NCI-H1417 (cell line): ENCODE measurements at places on chromosomes 5 and 9.

GRCh38 chr5:177546258-177546741, 8.1 kb downstream of the FAM193B start:
- no peak for DNase-seq

GRCh38 chr5:42875785-42876374, 64.2 kb upstream of the SELENOP start:
- DNase-seq, result no peak

- DNase-seq, result no peak
Measured at GRCh38 chr5:60196385-60197113, 303.0 kb upstream of the PDE4D start.

DNA sequence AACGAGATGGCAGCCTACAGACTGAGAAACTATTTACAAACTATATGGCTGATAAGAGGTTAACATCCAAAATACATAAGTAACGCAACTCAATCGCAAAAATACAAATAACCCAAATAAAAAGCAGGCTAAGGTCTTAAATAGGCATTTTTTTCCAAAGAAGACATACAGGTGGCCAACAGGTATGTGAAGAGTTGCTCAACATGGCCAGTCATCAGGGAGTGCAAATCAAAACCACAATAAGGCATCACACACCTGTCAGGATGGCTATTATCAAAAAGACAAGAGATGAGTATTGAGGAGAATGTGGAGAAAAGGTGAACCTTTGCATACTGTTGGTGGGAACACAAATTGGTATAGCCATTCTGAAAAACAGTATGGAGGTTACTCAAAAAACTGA, 73.5 kb downstream of the CAMSAP1 start:
- DNase-seq, result no peak

DNA sequence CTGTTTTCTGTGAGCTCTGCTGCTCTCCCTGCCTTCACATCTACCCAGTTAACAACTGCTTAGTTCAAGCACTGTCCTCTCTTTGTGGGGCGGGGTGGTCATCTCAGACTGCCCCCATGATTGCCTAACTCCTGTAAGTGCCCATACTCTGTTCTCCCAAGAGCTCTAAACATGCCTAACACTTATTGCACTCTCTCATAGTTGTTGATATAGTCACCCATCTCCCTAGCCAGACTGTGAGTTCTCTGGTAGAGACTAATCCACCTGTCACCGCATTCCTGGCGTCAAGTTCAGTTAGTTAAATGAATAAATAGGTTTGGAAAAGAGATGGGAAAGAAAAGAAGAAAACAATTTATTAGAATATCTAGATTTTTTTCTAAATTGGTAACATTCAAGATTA, 18.3 kb upstream of the MUSK start:
- no peak for DNase-seq

GRCh38 chr5:56215019-56215830, 17.9 kb downstream of the ANKRD55 start:
- DNase-seq, result no peak

DNA sequence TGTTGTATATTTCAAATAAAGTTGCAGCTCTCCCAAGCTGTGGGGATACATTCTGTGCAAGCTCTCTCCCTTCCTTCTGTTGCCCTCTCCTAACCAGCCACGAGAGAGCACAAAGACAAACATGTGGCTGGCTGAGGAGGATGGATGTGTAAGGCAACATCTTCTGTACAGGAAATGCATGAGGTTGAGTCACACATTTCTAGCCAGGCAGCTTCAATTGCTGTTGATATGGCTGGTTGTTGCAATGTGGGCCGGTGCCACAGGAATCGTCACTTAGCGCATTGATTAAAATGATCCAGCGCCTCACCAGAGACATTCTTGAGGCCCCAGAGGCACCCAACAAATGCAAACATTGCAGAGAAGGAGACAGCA, 207.1 kb downstream of the ICE1 start:
- no peak for DNase-seq

GRCh38 chr5:40321514-40321913, 358.2 kb upstream of the PTGER4 start:
- no peak for DNase-seq

DNA sequence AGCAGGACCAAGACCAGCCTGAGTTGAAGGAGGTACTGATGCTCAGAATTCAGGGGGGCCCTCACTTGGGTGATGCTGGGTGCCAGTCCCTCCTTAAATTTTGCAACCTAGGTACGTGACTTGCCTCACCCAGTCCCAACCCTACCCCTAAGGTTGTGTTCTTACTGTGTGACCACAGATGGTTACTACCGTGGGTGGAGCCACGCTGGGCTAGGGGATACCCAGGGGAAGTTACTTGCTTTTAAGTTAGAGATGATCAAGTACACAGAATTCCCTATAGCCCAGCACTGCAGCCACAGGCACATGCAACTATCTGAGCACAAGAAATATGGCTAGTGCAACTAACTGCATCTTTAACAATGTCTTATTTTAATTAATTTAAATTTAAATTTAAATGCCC, 32.9 kb downstream of the NXNL2 start:
- no peak for DNase-seq

DNA sequence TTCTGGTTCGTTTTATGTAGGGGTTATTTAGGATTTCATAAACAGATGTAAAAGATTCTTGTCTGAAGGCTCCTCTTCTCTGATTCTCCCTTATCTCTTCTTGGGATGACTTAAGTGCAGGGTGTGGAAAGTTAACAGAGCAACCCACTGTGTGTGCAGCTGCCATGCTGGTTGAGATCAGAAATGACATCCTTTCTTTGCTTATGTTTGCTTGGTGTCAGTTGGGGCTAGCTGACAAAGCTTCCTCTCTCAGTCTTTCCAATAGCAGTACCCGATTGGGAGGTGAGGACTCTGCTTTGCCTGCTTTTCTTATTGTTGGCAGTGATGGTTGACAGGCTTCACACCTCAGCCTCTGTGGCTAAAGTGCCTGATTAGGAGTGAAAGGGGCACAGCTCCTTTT, 26.5 kb downstream of the OGN start:
- DNase-seq, result no peak

DNA sequence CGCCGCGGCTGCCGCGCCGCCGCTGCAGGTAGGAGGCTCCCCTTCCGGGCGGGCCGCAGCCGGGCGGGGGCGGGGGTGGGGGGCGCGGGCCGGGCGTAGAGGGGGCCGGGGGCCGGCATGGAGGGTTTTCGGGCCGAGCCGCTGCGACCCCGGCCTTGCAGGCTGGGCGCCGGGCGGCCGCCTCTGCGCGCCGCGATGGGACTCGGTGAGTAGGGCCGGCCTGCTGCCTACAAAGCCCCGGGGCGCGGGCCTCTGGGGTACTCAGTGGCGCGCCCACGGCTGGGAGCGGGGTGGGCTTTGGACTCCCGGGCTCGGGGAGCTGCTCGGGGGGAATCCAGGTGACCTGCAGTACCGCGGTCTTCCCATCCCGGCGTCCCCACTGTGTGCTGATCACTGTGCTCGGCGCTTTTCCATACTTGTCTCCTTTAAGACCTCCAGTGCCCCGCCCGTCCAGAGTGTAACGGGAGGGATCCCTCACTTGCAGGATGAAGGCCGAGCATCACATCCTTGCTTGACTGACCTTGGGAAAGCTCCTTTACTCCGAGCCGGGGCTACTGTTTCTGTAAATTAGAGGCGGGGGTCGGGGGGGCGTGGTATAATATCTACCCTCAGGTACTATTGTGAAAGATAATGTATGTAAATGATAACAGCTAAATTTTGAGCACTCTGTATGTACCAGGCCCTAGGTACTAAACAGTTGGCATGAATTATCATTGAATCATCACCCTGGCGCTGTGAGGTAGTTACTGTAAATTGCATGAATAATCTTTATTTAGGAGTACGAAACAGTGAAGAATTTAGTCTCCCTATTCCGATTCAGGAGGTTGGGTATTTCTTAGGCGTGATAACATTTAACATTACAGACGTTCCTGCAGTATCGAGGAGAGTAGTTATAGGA, 672 bp downstream of the MSANTD3 start:
- peak; percentile 84 for DNase-seq

- DNase-seq, result no peak
Measured at GRCh38 chr9:36659500-36659899, 86.8 kb downstream of the MELK start.

- DNase-seq, result no peak
Measured at GRCh38 chr5:135913713-135914626, 18.3 kb upstream of the IL9 start.

DNA sequence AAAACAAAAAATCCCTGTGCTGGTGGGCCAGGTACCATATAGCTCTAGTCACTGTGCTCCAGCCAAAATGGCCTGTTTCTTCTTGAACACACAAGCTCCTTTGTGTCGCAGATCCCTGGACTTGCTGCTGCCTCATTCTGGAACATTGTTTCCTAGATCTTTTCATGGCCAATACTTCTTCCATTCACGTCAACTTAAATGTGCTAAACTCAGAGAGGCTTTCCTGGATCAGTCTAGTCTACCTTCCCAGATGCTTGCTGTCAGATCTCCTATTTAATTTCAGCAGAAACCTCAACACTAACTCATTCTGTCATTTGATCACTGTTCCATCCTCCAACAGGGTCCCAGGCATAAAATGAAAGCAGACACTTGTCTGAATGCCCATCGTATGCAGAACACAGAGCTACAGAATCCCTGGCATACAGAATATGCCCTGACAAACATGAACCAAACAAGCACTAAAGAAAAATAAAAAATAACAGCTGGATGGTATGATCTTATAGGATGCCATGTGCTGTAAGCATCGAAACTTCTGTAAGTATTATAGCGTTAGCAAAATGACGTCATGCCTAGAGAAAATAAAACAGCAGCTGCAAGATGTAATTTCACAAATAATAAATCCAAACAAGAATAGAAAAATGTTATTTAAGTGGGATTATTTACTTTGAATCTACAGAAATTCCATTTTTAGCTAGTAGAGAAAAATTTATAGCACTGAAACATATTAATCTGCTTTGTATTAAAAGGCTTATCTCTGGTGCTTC, 403.7 kb upstream of the DAP start:
- no peak for DNase-seq

GRCh38 chr9:128275198-128276007, at the start of gene GOLGA2:
TSS of gene GOLGA2 (minus strand) at chr9:128276007. CDS start at chr9:128275976, 31 bp downstream.
- DNase-seq, result no peak

- DNase-seq, result peak; percentile 53
Measured at GRCh38 chr9:134377976-134378375, 51.7 kb downstream of the RXRA start.

DNA sequence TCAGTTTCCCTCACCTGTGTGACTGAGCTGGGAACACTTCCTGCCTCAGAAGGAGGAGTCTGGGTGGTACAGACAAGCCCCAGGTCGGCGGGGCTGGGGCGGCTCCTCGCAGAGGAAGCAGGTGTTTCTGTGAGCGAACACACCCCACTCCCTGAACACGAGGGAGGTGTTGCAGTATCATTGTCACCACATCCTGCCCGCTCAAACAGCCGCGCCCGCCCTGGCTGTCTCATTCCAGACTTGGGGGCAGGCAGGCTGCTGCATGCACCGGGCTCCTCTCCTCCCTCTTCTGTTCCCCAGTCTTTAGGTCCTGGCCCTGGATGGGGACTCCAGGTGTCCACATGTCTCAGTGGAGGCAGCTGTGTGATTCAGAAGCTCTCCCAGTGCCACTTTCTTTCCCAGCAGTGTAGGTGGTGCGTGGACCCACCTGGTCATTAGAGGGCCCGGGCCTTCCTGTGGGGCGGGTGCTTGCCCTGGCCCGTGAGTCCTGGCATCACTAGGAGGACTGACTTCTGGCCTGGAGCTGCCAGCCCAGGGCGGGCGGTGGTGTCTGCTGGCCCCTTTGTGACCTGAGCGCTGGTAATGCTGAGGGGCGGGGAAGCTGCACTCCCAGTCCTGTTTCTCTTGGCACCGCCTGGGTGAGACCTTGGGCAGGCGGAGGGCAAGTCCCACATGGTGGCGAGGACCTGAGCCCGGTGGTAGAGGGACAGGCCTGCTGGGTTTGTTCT, 18.3 kb upstream of the PHYHD1 start:
- DNase-seq, result no peak

DNA sequence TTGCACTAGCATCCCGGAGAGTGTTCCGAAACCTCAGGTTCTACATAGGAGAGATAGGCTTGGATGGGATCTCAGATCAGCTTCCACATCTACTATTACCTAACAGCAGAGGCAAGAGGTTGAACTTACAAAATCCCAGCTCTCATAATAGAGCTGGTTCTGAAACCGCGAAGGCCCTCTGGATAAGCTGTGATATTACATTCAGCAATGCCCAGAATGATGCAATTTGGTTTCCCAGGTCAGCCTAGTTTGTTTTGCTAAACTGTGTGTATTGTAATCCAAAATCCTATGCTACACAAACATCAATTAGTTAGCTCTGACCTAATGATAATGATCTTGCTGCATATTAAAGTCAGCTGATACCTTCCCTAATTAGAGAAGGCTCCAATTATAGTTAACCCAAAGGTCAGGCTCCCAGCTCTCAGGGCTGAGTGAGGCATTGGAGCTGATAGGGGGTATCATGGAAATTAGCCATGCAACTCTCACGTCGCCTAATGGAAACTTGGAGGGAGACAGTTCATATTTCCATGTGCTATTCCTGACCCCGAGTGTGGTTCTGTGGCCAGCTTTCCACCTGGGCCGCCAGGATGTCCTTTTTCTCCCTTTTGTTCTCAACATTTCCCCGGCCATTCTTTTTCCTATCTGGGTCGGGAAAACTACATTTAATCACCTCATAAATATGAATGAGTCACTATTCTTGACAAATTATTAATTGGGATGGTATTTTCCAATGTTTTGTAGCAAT, 278.4 kb upstream of the IRX1 start:
- no peak for DNase-seq

DNA sequence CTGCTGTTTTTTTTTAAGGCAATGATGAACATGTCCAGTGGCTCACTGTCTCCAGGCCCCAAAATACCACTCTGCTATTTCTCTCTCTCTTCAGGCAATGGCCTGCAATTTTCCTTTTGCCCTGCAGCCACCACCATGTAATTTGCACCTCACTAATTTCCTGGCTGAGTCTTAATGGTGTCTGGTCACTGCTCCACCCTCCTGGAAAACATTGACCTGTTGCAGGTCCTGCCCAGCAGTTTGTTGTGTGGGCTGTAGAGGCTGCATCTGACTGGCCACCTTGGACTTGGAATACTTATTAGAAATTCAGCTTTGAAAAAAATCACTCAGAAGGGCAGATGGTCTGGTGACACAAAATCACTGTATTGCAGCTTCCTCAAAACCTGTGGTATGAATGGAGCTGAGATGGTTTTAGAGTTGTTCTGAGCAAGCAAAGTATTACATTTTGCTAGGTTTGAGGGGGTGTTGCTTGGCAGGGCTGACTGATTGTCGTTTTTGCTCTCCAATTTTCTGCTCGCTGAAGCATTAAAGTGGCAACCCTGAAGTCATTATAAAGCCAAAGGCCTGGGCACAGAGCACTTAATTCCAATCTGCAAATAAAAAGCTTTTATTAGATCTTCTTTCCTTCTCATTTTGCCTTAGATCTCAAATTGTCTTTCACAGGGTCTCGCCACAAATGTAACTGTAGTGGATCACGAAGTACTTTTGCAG, 134.8 kb downstream of the TMEM174 start:
- peak; percentile 3 for DNase-seq

DNA sequence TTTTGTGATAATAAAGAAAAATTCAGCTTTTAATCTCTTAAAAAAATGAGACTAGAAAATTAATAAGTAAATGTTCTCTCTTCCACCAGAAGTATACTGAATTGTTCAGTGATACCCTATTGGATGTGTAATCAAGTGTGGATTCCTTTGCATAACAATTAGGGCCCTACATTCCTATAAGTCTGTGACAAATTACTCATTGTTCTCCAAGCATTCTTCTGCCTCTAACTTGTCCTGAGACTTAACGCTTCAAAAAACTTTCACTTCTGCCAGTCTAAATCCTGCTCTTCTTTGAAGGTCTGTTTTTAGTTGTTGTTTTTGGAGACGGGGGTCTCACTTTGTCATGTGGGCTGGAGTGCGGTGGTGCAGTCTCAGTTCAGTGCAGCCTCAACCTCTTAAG, 9.2 kb upstream of the DDX46 start:
- no peak for DNase-seq
